ENCODE measurements at places on chromosomes 1 and 21.

- DNase-seq: no peak
Observed at GRCh38 chr21:18030248-18030647, 211.1 kb upstream of the C21orf91 start.

DNA sequence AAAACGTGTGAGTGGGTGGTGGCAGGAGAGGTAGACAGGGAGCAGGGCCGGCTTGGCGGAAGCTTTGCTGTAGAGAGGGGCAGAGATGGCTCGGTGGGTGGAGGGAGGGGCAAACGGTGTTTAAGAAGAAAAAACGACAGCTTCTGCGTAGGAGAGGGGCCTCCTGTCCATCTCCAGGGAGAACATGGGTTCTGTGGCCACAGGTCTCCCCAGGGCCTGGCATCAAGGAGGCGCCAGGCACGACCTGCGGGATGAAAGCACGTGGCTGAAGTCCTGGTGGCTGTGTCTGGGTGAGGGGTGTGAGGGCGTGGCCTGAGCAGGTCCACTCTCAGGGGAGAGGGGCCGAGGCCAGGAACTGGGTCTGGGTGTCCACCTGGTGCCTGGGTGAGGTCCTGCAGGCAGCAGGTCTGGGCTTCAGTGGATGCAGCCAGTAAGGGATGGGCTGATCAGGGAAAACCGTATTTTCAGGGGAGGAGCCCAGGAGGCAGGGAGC is 940 bp upstream of the PRKCZ start:
- DNase-seq: no peak

DNA sequence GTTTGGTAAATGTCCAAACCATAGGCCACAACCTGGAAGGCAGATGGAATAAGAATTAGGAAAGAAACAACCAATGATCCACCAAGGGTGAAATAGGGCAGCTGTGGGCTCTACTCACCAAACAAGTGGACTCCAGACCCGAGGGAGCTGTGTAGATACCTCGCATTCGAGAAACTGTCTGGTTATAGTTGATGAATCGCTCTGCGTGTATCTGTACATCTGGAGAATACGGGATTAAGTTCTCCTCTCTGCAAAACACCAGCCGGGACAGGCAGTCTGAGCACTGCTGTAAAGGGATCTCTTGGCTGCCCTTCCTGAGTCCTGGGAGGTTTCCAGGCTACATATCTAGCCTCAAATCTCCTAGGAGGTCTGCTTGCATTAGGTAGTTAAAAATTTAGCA is 9.4 kb upstream of the UBR4 start:
- DNase-seq: no peak

GRCh38 chr1:186429017-186429416 is 31.9 kb downstream of the PDC start:
- no peak for DNase-seq

GRCh38 chr1:36303650-36304360 is 2.4 kb upstream of the SH3D21 start:
- DNase-seq: no peak

- DNase-seq: no peak
Observed at GRCh38 chr1:168636200-168636599, 59.8 kb downstream of the XCL1 start.

DNA sequence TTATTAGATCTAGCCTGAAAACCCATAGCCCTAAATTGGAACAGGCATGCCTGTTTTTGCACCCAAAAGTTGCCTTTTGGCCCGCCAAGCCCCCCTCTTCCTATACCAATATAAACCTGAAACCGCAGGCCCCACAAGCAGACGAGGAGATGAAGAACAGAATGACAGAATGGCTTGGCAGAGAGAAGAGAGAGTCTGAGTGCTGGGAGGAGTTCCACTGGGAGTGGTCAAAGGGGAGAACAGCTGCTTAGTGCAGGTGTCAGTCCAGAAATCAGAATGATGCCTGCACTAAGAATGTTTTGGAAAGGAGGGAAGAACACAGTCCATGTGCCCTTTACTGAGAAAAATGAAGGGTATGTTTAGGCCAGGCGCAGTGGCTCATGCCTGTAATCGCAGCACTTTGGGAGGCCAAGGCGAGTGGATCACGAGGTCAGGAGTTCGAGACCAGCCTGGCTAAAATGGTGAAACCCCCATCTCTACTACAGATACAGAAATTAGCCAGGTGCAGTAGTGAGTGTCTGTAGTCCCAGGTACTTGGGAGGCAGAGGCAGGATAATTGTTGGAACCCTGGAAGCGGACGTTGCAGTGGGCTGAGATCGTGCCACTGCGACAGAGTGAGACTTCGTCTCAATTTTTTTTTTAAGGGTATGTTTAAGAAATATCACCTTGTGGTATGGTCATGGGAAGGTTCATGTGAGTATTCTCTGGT is 9.4 kb downstream of the DYRK1A start:
- DNase-seq: no peak

DNA sequence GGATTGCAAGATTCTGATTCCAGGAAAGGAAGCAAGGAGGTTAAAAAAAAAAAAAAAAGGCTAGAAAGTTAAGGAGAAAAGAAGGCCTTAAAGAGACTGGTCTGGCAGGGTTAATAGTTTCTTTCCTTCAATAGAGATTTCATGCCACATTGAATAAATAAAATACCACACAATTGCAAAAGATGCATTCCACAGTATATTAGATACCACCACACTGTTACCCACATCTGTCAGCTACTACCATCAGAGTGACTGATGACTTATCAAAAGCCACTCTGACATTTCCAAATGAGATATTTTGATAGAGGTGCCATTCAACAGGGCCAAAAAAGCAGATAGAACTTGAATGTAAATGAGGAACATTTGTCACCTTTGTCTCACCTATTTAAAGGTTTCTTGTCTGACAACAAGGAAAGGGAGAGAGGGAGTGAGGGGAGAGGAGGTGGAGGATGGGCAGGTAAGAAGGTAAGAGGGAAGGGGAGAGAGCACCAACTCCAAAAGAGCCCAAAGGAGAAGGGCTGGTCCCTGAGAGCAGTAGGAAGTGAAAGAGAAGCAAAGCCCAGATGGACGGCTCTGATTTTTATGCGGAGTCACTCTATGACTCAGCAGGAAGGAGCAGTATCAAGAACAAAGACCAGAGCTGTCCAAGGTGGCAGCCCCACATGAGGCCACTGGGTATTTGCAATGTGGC is 38.3 kb downstream of the LRRN2 start:
- DNase-seq: peak; percentile 68

- DNase-seq: no peak
Observed at GRCh38 chr1:83882906-83883305, 116.0 kb downstream of the TTLL7 start.

DNA sequence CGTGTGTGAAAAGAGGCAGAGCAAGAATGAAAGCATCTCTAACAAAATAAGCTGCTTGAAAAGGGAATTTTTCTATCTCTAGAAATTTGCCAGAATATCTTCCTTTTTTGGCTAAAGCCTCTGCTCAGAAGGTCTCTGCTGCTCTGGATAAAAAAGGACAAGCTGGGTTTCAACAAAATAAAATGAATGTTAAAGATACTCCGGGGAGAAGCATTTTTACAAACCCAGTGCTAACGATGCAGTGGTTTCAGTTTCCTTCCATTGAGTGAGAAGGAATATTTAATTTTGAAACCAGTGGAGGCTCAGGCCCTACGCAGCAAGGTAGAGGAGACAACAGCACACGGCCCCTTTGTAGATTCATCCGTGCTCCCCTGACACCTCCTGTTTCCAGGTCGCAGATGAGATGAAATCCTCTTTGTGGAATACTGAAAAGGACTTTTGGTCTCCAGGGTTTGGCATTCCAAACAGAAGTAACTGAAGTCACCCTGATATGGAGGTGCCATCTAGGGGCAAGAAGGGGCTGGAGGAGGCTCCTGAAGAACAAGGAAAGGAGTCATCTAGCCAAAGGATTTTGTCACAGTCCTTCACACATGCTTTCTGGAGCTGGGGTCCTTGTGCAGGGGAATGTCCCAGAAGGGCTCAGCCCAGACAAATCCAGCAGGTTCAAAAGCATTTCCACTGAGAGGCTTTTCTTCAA is 65.7 kb upstream of the SYT6 start:
- DNase-seq: no peak

GRCh38 chr1:223617323-223618070 is 48.0 kb downstream of the CAPN8 start:
- no peak for DNase-seq
